ENCODE measurements at places on chromosomes 5 and 9. TPM values are rescaled to one million over a fixed set of nuclear protein-coding genes. Genes with fewer than 3 reads are reported as not detected.

- no peaks in the 10 kb centered on the region for H3K27me3 ChIP-seq
- no peaks in the 10 kb centered on the region for H3K36me3 ChIP-seq
- no peaks in the 10 kb centered on the region for H3K4me1 ChIP-seq
- H3K27ac ChIP-seq = no peak overlapping the region
- no peak overlapping the region for H3K4me3 ChIP-seq
These were observed 91.9 kb upstream of the CHD1 start for GRCh38 chr5:99020698-99021048.

DNA sequence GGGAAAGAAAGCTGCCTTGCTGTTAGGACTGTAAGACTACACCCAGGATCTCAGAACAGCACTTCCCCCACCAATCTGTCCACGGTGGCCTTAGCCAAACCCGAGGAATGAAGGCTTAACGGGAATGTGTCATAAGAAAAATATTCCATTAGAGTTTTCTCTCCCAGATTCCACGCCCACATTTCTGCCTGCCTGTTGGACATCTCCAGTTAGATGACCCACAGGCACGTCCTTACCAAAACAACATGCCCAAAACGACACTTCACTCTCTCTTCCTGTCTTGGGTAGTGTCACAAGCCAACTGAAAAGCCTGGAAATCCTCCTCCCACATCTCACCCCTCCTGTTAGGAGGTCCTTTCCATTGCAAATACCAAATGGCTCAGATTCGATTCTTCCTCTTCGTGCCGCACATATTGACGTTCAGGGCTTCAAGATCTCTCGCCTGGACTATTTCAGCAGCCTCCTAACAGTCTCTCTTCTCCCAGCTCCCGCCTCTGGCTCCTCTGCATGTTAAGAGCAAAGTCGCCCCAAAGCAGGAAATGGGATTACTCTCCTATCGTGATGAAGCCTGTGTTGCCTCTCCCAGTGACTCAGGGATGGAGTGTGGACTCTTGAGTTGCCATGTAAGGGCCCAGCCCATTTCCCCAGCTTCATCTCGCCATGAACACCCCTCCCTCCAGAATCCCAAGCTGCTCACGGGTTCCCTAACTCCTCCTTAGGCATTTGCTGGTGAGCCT is 159.3 kb downstream of the NR3C1 start:
- peak; percentile 72 for DNase-seq
- H3K36me3 ChIP-seq = no peaks in the 10 kb centered on the region
- no peak overlapping the region for H3K4me3 ChIP-seq
- no peaks in the 10 kb centered on the region for H3K27me3 ChIP-seq
- peaks cover 5% of the 10 kb centered on the region for H3K4me1 ChIP-seq

Gene SPINK6
- not detected for total RNA-seq

GRCh38 chr9:87097238-87097637 is 149.9 kb upstream of the GAS1 start:
- no peak overlapping the region for H3K27ac ChIP-seq
- H3K4me1 ChIP-seq = peaks cover 8% of the 10 kb centered on the region
- H3K36me3 ChIP-seq = no peaks in the 10 kb centered on the region
- no peak for DNase-seq

- peaks cover 8% of the 10 kb centered on the region for H3K4me1 ChIP-seq
- DNase-seq = no peak
- no peaks in the 10 kb centered on the region for H3K36me3 ChIP-seq
These were observed 136.6 kb upstream of the DMAC1 start for GRCh38 chr9:7936163-7936562.

- no peaks in the 10 kb centered on the region for H3K36me3 ChIP-seq
- H3K27me3 ChIP-seq = no peaks in the 10 kb centered on the region
- no peak overlapping the region for H3K27ac ChIP-seq
These were observed 510.5 kb downstream of the RAB3C start for GRCh38 chr5:59093329-59093728.

Gene ARSB
- 8.3 TPM for total RNA-seq

Gene DMRTA1
- 2.1 TPM for total RNA-seq

Gene CDO1
- 536 TPM for total RNA-seq

Gene KCNV2
- total RNA-seq = not detected

Gene FOXD4L4
- not detected for total RNA-seq

- no peak for DNase-seq
- no peaks in the 10 kb centered on the region for H3K4me1 ChIP-seq
- no peaks in the 10 kb centered on the region for H3K36me3 ChIP-seq
- H3K27me3 ChIP-seq = no peaks in the 10 kb centered on the region
- H3K4me3 ChIP-seq = no peak overlapping the region
- H3K27ac ChIP-seq = no peak overlapping the region
These were observed 213.5 kb downstream of the SGCD start for GRCh38 chr5:156540491-156540890.

- no peaks in the 10 kb centered on the region for H3K4me1 ChIP-seq
- no peaks in the 10 kb centered on the region for H3K27me3 ChIP-seq
- no peak overlapping the region for H3K4me3 ChIP-seq
These were observed 54.4 kb upstream of the HCN1 start for GRCh38 chr5:45750574-45750973.

Gene FCN2
- total RNA-seq = not detected

Gene TNFSF8
- 2.0 TPM for total RNA-seq

- no peaks in the 10 kb centered on the region for H3K36me3 ChIP-seq
- H3K4me3 ChIP-seq = no peak overlapping the region
- DNase-seq = no peak
- H3K27ac ChIP-seq = peak overlapping the region; percentile 6
- H3K27me3 ChIP-seq = no peaks in the 10 kb centered on the region
These were observed 179.7 kb upstream of the FBXL17 start for GRCh38 chr5:108561416-108562204.

DNA sequence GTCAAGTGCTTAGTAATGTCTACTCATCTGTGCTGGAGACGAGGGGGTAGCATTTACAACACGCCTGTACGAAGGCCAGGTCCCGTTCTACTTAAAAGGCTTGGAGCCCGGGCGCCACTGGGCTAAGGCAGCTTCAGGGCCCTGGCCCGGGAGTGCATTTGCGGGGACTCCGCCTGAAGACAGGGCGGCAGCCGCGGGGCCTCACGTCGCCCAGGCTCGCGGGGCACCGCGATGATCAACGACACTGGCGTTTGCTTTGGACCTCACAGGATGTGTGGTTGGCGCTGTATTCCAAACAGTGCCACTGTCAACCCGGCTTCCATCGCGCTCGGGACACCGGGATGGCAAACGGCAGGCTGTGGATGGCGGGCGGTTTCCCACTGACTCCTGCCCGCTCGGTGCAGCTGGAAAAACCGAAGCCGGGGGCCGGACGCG is 1.1 kb upstream of the TENT4A start:
- DNase-seq = no peak
- no peaks in the 10 kb centered on the region for H3K4me1 ChIP-seq
- peak overlapping the region; percentile 70 for H3K4me3 ChIP-seq
- no peaks in the 10 kb centered on the region for H3K27me3 ChIP-seq
- peak overlapping the region; percentile 92 for H3K27ac ChIP-seq
- no peaks in the 10 kb centered on the region for H3K36me3 ChIP-seq

DNA sequence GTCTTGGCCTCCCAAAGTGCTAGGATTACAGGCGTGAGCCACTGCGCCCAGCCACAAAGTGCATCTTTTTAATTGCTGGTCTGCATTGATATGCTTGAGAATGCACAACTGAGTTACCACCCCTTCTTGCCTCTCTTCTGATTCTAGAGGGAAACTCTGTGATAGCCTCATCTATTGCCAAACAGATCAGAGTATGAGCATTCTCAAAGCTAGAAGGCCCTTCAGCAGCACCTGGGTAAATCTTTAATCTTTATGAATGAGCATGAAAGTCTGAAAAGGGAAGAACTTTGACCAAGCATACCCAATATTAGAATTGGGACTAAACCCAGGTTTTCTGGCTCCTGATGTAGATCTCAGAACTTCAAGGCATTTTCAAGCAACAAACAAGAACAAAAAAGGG is 298.3 kb upstream of the TNC start:
- H3K36me3 ChIP-seq = no peaks in the 10 kb centered on the region
- DNase-seq = no peak
- H3K27ac ChIP-seq = no peak overlapping the region
- no peaks in the 10 kb centered on the region for H3K27me3 ChIP-seq
- H3K4me3 ChIP-seq = no peak overlapping the region
- peaks cover 7% of the 10 kb centered on the region for H3K4me1 ChIP-seq

GRCh38 chr5:157961176-157961575 is 102.2 kb upstream of the CLINT1 start:
- H3K27ac ChIP-seq = no peak overlapping the region
- no peaks in the 10 kb centered on the region for H3K36me3 ChIP-seq
- no peaks in the 10 kb centered on the region for H3K27me3 ChIP-seq
- no peaks in the 10 kb centered on the region for H3K4me1 ChIP-seq
- H3K4me3 ChIP-seq = no peak overlapping the region

GRCh38 chr9:94945197-94946144 is 219.0 kb downstream of the AOPEP start:
- no peaks in the 10 kb centered on the region for H3K36me3 ChIP-seq
- H3K4me1 ChIP-seq = peaks cover 26% of the 10 kb centered on the region
- no peaks in the 10 kb centered on the region for H3K27me3 ChIP-seq
- peak; percentile 64 for DNase-seq
- peak overlapping the region; percentile 74 for H3K27ac ChIP-seq

Gene INSL4
- total RNA-seq = not detected

GRCh38 chr5:52988335-52989024 is 672 bp upstream of the ITGA2 start:
- peak overlapping the region; percentile 88 for H3K27ac ChIP-seq
- H3K27me3 ChIP-seq = no peaks in the 10 kb centered on the region
- H3K36me3 ChIP-seq = no peaks in the 10 kb centered on the region
- H3K4me1 ChIP-seq = peaks cover 35% of the 10 kb centered on the region
- H3K4me3 ChIP-seq = peak overlapping the region; percentile 77

Gene FOXD4L6
- not detected for total RNA-seq

Gene ADRA1B
- 5.7 TPM for total RNA-seq

DNA sequence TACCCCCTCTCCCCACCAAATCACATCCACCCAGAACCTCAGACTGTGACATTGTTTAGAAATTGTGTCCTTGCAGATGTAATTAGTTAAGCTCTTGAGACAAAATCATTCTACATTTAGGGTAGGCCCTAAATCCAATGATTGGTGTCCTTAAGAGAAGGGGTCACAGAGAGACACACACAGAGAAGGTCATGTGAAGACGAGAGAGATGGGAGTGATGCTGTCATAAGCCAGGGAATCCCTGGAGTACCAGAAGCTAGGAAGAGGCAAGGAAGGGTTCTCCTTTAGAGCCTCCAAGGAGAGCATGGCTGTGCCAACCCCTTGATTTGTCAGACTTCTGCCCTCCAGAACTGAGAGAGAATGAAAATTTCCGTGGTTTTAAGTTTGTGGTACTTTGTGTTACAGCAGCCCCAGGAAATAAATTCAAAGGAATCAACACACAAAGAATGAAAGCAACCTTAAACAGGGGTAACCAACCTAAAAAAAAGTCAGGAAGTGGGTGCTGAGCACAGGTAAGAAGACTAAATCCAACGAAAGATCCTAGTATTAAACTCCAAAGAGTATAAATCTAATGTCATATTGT is 33.6 kb downstream of the TIMD4 start:
- H3K36me3 ChIP-seq = no peaks in the 10 kb centered on the region
- no peak overlapping the region for H3K4me3 ChIP-seq
- no peak overlapping the region for H3K27ac ChIP-seq
- DNase-seq = no peak

Gene TRIM7
- total RNA-seq = 3.7 TPM

All from tibial nerve (tissue), 4 donors.